ENCODE measurements at places on chromosomes 6 and 20.

GRCh38 chr20:8589956-8590355 lies 457.9 kb downstream of the PLCB1 start:
- no peak for DNase-seq

DNA sequence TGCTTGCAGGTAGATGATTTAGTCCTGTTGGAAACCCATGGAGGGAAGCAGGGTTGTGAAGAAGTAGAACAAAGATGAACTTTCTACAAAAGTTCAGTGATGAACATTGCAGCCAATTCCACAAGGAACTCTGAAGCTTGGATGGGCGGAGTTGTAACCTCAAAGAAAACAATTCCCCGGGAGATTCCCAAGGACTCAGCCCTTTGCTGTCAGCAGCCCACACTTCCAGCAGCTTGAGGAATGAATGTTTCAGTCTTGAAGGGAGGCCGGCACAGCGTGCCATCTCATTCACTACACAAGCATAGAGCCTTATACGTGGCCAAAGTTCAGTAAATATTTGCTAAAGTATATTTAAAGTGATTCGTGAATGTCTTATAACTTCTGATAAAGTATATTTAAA lies 269.4 kb downstream of the NKAIN2 start:
- no peak for DNase-seq

GRCh38 chr6:157534977-157535339 lies 154.0 kb downstream of the ZDHHC14 start:
- no peak for DNase-seq

- DNase-seq = no peak
Observed at GRCh38 chr6:99592900-99593299, 13.7 kb upstream of the PRDM13 start.

- no peak for DNase-seq
Observed at GRCh38 chr20:25033265-25033923, 24.5 kb downstream of the ACSS1 start.

DNA sequence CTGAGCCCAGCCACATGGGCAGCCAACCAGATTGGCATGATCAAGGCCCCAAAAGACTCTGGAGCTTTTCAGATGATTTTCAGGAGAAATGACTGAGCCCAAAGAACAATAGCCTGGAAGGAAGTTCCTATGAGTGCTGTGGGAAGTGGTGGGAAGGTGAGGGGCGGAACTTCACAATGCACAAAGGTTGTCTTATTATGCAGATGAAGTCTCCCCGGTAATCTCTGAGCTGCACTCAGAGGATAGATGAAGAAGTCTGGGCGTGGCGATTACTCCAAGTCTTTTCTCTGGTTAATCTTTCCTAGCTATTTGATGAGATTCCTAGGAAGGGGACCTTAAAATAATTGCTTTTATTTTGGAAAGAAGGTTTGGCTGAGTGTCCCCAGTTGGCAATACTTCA lies 36.9 kb downstream of the LBP start:
- no peak for DNase-seq

Data from SHP77 (cell line).